ENCODE measurements at places on chromosomes 13 and 19. TPM values are rescaled to one million over a fixed set of nuclear protein-coding genes. Genes with fewer than 3 reads are reported as not detected.

DNA sequence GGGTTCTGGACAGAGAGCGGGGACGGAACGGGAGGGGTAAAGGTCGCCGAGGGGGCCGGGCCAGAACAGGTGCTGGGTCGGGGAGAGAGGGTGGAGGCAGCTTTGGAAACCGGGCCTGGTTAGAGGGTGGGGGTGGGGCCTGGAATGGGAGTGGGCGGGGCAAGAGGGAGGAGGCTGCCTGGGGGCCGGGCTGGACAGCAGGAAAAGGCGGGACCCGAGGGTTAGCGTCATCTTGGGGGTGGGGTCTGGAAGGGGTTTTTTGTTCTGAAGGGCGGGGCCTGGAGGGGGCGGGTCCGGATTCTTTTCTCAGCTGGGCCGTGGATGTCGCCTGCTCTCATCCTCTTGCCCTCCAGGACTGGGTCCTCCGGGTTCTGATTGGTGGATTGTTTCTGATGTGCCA is 4.3 kb upstream of the ZNF813 start:
- peak; percentile 31 for DNase-seq

DNA sequence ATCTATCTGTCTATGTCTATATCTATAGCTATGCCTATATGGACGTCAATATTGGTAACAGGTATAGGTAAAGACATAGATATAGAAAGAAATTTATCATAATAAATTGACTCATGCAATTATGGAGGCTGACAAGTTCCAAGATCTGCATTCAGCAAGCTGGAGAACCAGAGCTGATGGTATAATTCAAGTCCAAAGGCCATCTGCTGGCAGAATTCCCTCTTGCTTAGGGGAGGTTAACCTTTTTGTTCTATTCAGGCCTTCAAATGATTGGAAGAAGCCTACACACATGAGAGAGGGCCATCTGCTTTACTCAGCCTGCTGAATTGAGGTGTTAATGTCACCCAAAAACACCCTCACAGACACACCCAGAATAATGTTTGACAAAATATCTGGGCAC is 10.8 kb downstream of the RASL11A start:
- DNase-seq: no peak

Gene RFPL4AL1
- total RNA-seq: not detected

Gene NBEA
- 11.0 TPM for total RNA-seq

Gene LGI4
- total RNA-seq: 2.7 TPM

Gene CEBPA
- 2.5 TPM for total RNA-seq

Data from OCI-LY7 (cell line).